ENCODE measurements at places on chromosomes 3 and 15.

DNA sequence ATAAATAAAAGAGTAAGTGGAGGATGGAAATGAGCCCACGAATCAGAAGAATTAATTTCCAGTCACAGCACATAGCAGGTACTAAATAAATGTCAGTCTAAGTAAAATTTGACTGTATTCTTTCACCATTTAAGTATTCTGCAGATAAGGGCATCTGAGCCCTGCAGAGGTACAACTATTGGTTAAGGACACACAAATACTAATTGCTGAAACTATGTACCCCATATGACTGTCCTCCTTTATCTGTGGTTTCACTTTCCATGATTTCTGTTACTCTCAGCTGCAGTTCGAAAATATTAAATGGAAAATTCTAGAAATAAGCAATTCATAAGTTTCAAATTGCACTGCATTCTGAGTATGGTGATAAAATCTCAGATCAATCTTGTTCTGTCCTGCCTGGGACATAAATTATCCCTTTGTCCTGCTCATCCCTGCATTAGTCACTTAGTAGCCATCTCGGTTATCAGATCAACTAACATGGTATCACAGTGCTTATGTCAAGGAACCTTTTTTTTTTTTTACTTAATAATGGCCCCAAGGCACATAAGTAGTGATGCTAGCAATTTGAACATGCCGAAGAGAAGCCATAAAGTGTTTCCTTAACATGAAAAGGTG is 95.1 kb downstream of the LSAMP start:
- no peak for DNase-seq

DNA sequence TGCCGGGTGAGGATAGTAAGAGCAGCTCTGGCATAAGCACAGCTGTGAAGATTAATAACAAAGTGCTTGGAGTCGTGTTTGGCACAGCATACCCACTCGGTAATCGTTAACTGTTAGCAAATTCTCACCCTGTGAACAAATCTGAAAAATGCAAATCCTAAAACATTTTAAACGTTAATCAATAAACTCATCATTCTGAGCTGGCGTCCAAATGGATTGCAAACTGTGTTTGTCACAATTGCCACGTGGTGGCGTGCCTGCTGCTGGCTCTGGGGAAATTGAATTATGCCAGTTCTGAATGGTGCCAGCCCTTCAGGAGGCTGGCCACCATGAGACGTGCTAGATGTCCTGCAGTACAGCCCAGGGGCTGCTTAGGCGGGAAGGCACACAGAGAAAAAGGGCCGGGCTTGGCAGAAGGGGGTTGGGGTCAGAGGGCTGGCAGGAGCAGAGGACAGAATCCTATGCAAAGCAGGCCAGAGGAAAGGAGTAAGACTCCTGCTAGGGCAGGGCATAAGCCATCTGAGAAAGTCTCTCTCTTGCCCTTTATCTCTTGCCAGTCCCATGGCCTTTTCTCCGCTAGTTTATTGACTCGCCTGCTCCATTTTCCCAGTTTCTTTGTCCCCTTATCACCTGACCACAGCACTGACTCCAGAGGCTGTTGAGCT is 22.1 kb upstream of the POLG start:
- DNase-seq: peak; percentile 85

DNA sequence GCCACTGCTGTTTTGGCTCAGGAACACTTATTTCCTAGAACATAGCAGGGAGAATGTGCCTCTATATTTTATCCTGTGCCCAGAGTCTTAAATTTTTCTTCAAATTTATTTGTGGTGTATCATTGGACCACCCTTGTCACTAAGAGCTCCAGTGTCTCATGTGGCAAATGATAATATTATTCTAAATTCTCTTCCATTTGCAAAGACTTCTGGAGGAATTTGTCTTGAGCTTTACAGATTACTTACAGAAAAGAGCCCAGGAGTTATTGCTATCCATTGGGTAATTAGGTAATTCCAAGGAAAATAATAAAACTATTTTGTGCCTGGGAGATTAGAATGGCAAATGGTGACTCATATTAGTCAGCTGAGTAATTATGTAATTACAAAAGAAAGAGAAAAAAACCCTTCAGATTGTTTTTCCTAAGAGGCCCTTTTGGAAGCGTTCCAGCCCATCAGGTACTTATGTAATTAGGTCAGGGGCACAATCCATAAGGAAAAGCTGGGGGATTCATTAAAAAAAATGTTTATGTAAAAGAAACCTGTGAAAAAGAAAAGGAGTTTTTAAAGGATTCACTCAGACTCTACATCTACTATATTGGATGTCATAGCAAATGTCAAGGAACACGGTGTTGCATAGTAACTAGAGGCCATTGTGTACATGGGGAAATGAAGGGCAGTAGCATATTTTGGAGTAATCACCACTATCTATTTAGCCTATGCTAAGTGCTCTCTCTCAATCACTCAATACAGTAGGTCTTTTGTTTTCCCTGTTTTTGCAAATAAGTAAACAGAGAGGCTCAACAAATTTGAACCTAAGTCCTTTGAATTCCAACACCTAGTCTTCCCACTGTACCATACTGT is 380.9 kb upstream of the RARB start:
- no peak for DNase-seq

DNA sequence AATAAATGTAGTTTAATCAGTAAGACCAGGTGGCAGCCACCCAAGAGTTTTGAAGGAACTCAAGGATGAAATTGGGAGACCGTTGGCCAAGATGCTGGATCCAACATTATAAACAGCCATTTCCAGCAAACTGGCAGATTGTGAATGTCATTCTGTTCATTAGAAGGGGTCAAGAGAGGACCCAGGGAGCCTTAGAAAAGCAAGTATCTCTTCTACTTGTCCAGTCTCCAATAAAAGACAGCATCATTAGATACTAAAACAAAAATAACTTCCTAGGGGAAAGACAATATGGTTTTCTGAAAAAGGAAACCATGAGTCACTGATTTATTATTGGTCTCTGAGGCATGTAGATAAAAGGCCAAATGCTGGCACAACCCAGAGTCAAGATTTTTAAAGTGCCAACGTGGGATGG is 67.9 kb downstream of the GADL1 start:
- DNase-seq: peak; percentile 84

- no peak for DNase-seq
These were observed 61.5 kb downstream of the CGGBP1 start for GRCh38 chr3:87997298-87997697.

DNA sequence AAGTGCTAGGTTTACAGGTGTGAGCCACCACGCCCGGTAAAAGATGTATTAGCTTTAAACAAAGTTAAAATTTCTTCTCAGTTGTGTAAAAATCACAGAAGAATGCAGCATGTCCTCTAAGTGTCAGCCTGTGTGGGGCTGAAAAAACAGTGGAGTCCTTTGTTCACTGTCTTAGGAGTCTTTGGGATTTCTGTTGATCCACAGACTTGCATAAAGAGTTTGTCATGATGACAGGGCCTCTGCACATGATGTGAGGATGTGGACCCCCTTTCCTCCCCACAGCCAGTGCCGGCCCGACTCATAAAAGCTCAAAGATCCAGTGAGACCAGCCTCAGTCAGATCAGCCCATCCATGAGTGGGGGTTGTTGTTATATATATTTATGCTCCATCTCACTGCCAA is 49.0 kb upstream of the GOLGA8J start:
- no peak for DNase-seq

GRCh38 chr3:186879781-186880180 is 37.3 kb downstream of the ADIPOQ start:
- DNase-seq: no peak

- peak; percentile 18 for DNase-seq
These were observed 226.0 kb upstream of the CHRM5 start for GRCh38 chr15:33742306-33742705.

GRCh38 chr3:57434041-57434440 is 110.1 kb downstream of the DNAH12 start:
- peak; percentile 40 for DNase-seq

DNA sequence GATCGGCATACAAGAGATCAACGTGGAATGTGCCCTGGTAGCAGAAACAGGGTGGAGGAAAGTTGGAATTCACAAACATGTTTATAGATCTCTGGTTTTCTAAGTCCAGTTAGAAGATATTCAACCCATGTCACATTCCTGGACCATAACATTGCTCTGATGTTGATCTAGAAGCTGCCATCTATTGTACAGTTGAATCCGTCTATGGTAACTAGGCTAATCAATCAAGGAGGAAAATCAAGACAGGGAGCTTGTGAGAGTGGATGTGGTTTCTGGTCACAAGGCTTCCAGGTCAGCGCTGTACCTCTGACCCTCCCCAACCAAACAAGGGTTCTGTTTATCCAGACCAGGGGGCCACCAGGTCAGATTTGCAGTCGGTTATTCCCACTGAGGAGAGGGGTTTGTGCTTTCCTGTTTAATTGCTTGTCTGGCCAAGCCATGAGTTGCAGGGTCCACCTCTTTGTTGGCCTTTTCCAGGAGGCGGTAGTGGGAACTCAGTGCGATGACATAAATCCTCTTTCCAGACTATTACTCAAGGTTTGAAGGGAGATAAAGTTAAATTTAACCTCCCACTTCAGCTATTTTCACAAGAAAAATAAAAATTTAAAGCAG is 130.3 kb downstream of the SLCO3A1 start:
- DNase-seq: no peak

DNA sequence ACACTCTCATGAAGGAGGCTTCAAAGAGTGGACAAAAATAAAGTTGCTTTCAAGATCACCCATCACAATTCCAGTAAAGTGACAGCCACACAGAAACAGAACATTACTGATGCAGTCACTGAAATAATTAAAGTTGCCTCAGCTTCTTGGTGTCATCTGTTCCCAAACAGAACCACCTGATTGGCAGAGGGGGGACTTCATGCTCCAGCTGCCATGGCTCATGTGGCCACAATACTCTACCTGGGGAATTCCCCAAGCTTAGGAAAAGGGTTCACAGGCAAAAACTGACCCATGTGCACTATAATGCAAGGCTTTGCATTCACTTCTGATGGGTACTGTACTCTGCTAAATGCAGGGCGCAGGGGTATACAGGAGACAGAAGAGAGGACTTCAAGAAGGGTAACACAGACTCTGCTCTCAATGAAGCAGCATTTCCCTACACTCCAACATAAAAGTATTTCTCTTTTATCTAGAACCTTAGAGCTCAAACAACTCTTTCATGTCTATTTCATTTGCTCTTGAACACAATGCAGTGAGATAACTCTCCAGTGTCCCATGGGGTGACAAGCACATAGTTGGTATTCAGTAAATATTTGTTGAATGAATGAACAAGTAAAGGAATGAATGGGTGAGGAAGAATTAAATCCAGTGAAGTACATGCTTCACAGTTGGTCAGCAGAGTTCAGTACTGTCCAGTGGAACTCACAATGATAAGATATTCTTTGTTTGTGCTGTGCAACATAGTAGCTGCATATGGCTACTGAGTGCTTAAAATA is 8.6 kb upstream of the CTNNB1 start:
- DNase-seq: no peak

GRCh38 chr15:28927043-28927442 is 41.3 kb downstream of the APBA2 start:
- DNase-seq: no peak

GRCh38 chr15:99096173-99096893 is 8.5 kb upstream of the SYNM start:
- DNase-seq: no peak

GRCh38 chr15:26572602-26573350 is 200.1 kb downstream of the GABRB3 start:
- DNase-seq: no peak

GRCh38 chr15:57752436-57752835 is 45.9 kb downstream of the POLR2M start:
- no peak for DNase-seq

- DNase-seq: peak; percentile 29
These were observed 23.8 kb downstream of the LRRC28 start for GRCh38 chr15:99275061-99275460.

DNA sequence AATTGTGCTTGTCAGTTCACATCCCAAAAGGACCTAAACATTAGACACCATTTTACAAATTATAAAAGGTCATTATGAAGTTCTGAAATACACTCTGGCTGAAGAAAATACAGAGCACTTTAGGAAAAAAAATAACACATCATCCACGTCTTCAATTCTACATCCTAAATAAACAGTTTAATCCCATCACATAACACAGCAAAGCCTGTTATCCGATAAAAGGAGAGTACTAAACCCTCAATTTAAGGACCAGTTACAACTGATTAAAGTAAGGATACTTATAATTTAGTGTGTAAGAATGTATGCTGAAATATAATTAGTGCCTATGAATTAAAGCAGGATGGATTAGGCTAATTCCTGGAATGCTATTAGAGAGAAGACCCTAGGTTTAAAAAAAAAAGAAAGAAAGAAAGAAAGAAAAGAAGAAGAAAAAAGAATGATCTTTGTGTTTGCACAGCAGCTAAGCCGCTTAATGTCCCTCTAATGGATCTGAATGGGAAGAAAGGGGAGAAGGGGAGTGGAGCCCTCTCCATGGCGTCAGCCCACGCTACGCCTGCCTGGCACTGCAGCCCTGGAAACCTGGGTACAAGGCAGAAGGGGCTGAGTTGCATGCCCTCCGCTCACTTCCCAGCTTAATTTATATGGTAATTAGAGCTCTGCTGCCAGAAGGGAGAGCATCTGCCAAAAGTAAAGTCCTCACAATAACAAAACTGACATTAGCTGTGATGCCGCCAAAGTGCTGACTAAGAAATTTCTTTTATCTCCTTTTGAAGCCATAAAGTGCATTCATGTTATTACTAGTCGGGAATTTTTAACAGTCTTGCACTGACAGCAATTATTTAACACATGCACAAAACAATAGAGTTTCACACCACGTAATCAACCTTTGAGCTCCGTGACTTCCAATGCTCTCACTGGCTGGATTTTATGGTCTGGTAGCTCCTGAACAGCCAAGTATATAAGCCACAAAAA is 90.0 kb downstream of the FSIP1 start:
- DNase-seq: peak; percentile 16

- peak; percentile 53 for DNase-seq
These were observed 555.1 kb upstream of the NAALADL2 start for GRCh38 chr3:174303907-174304560.

- DNase-seq: no peak
These were observed 110.6 kb downstream of the XXYLT1 start for GRCh38 chr3:195160257-195160898.

GRCh38 chr3:42148982-42149432 is 57.9 kb downstream of the TRAK1 start:
- peak; percentile 98 for DNase-seq

DNA sequence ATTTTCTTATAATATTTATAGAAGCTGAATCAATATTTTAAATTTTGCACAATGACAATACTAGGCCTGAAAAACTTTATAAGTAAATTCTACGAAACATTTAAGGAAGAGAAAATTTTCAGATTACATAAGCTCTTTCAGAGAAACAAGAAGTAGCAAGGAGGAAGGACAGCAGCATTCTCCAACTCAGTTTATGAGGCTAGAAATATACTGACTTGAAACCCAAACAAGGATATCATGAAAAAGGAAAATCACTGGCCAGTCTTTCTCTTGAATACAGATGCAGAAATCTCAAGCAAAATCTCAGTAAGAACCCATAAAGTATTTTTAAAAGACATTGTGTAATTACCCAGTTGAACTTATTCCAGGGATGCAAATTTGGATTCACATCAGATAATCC is 121.3 kb downstream of the STAC start:
- no peak for DNase-seq

All from cerebellar cortex (tissue), 1 donor.